ENCODE measurements at places on chromosomes 7 and 10.
A peak's percentile ranks its signal among the peaks of the same experiment; 100 is the strongest.

GRCh38 chr7:144713850-144714249 is 122.0 kb downstream of the TPK1 start:
- no peak for DNase-seq

DNA sequence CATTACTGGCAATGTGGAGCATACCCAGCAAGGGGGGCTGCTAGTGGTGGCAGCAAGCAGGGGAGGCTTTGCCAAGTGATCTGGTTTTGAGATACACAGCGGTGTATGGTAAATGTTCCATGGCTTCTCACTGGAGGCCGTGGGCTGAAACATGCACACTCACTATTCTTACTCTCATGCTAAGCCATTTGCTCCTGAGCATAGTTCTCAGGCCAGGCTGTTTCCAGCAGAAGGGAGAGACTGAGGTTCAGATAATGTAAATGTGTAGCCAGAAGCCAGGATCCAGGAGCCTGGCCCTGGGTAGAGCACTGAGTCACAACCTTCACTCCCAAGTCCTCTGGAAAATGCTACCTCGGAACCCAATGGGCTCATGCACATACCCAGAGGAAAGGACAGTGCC is 757.9 kb downstream of the GRID1 start:
- no peak for DNase-seq

GRCh38 chr10:129877773-129878371 is 86.2 kb downstream of the EBF3 start:
- DNase-seq, result no peak

DNA sequence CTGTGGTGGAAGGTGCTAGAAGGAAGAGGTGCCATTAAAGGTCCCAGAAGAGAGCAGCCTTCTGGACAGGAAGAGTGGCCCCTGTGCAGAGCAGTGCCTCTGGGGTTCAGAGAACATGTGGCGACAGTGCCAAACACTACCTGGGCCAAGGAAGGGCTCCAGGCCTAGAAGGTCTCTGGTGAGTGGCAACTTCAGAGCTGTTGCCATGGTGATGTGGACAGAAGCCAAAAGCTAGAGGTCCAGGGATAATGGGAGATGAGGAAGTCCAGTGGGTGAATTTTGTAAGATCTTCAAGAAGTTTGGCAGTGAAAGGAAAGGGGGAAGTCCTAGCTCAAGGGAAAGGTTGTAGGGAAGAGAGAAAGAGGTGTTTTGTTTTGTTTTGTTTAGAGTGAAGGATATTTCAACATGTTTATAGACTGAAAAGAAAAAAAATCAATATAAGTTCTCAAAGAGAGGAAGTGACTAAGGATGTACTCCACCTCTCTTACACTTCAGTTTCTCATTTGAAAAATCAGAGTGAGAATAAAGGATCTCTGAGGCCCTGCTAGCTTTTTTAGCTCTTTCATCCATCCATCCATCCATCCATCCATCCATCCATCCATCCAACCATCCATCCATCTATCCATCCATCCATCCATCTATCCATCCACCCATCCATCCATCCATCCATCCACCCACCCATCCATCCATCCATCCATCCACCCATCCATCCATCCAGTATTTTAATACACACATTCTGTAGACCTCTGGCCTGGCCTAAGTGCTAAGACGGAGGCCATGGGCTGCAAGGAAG is 77.1 kb upstream of the DUSP5 start:
- no peak for DNase-seq

- DNase-seq, result no peak
Observed at GRCh38 chr10:46052791-46053375, 6.8 kb upstream of the MSMB start.

GRCh38 chr7:142299237-142299781 is 41.5 kb upstream of the PRSS58 start:
- DNase-seq, result no peak

- DNase-seq, result no peak
Observed at GRCh38 chr7:24384362-24385030, 100.5 kb downstream of the NPY start.

DNA sequence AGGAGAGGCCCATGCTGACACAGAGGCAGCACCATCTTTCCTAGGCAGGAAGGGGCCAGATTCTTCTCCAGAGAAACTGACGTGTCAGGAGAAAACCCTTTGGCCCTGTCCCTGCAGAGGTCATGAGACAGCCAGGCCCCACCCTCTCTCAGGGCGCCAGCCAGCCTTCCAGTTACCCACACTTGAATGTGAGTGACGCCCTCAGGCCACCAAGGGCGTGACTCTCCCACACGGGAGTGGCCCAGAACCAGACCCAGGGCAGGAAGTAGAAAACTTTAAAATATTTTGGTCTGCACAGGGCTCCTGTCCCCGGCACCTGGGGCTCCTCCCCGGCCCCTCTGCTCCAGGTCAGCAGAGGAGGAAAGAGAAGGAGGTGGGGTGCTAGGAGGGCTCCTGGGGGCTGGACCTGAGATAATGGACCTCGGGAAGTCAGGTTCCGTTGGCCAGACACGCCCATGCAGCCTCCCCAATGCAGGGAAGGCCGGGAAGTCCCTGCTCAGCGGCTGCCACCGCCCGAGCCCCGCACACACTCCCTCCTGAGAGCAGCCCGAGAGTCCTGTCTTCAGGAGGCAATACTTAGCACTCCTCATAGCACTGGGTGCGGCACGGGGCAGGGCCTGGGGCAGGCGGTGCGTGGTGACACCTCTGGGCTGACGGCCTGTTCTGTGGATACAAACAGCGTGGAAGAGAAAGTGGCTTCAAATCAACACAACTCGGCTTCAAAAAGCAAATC is 67.0 kb upstream of the CFAP46 start:
- DNase-seq, result no peak

- DNase-seq, result peak; percentile 70
Observed at GRCh38 chr7:73734619-73735527, 3.7 kb downstream of the ABHD11 start.

- DNase-seq, result no peak
Observed at GRCh38 chr10:323651-324293, 188.5 kb downstream of the ZMYND11 start.

Measured in stimulated activated CD8-positive, alpha-beta memory T cell treated with anti-CD3 and anti-CD28 coated beads, Interleukin-4, amount 100 ng/mL, for 1 hour (primary cell).